SHP77 treated with DMSO at 0.1 percent for 48 hours (cell line): ENCODE measurements at places on chromosomes 6 and 20.

DNA sequence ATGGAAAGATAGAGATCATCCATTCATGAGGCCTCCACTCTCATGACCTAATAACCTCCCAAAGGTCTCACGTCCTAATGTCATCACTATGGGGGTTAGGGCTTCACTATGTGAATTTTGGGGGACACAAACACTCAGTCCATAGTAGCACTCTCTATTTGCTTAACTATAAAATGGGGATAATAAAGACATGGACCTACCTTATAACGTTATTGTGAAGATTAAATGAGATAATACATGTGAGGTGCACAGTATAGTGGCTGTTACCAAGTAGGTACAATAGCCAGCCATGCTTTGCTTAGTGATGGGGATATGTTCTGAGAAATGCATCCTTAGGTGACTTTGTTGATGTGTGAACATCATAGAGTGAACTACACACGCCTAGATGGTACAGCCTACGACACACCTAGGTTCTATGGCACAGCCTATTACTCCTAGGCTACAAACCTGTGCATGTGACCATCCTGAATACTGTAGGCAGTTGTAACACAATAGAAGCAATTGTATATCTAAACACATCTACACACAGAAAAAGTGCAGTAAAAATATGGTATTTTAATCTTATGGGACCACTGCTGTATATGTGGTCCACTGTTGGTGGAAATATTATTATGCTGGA, 39.7 kb downstream of the PPP1R14C start:
- DNase-seq, result no peak

- no peak for DNase-seq
Observed at GRCh38 chr6:71248306-71248765, 40.3 kb upstream of the OGFRL1 start.

DNA sequence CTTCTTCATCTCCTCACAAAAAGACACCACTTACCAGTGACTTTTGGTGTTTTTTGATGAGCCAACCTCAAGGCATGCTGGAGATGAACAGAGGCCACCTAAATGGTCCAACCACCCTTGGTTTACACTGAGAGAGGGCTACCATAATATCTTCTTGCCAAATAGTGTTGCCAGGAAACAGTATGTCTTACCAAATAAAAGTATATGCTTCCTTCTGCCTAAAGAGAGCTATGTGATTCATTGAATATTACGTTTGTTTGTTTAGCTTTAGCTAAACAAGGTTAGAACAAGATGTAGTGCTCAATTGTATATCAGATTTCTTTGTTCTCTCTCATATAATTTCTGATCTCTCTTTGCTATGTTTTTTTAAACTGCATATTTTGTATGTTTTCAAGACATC, 40.6 kb upstream of the BMP6 start:
- no peak for DNase-seq

GRCh38 chr6:54070025-54070424, 41.2 kb upstream of the MLIP start:
- no peak for DNase-seq

- no peak for DNase-seq
Observed at GRCh38 chr6:149628875-149629510, 19.5 kb downstream of the KATNA1 start.

DNA sequence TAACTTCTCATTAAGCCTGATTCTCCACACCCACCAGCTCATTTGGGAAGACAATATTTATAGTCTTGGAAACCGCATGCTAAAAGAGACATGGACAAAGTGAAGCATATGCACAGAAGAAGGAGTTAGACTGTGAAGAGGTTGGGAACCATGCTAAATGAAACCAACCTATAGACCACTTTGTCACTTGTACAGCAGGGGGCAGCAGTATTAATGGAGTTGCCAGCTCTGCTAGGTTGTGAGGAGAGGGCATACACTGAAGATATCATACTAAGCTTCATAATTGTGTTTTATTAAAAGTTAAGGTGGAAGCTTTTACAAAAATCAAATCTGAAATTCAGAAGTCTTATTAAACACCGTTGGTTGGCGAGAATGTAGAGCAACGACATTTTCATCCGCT, 38.3 kb upstream of the HMGCLL1 start:
- no peak for DNase-seq

- DNase-seq, result no peak
Observed at GRCh38 chr6:152563177-152563576, 74.0 kb downstream of the SYNE1 start.

DNA sequence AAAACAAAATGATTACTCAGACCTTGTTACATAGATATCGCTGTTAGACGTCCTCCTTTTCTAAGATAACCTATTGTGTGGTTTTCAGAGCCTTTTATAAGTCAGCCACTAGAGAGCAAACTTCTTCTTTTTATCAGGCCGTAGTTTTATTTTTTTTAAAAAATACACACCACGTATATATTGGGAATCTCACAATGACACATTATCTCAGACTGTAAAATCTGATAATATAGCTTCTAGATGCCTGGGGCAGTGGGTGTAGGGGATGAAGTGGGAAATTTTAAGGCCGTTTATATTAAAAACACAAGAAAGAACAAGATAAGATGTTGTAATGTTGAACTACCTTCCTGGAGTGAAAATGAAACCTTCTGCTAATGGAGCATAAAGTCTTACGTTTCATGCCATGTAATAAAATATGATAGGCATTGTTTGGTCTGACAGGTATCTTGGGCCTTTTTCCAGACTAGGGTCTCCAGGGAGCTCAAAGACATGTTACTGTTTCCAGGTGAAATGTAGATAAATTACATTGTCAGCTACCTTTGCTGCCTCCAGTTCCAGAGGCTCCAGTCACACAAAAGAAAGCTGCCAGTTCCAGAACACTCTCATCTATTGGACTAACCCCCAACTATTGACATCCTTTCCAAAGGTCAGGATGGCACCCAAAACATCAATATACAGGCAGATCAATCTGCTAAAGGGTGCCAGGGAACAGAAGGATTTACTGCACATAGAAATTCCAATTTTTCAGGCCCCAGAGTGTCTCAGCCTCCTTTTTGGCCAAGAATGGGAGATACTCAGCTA, 130.2 kb upstream of the AKIRIN2 start:
- peak; percentile 53 for DNase-seq

- DNase-seq, result no peak
Observed at GRCh38 chr6:120211955-120212792, 862.6 kb upstream of the MAN1A1 start.

GRCh38 chr6:135996668-135997067, 145.2 kb downstream of the PDE7B start:
- DNase-seq, result no peak

DNA sequence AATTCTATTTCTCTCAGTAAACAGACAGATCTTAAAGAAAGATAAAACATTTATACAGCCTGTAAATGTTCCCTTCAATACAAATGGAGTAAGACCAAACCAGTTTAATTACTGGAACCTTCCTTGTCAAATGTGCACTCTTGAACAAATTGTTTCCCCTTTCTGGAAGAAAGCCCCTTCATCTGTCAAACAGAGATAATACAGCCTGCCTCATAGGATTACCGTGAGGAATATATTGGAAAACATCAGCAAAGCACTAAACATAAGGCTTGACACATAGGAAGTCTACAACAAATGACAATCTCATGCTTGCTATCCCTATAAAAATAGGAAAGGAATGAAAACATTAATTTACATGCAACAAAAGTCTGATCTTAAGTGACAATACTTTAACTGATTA, 173.8 kb downstream of the PTPRK start:
- no peak for DNase-seq

GRCh38 chr6:170298688-170299087, 7.8 kb upstream of the DLL1 start:
- no peak for DNase-seq

- DNase-seq, result no peak
Observed at GRCh38 chr6:31267651-31268368, 4.1 kb downstream of the HLA-C start.

DNA sequence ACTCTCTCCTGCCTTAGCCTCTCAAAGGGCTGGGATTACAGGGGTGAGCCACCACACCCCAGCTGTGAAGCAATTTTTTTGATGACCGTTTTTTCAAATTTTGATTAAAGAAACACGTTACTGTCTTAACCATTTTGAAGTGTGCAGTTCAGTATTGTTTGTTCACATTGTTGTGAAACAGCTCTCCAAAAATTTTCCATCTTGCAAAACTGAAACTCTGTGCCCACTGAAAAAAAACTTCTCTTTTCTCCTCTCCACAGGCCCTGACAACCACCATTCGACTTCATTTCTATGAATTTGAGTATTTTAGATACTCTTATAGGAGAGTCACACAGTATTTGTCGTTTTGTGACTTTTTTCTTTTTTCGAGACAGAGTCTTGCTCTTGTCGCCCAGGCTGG, 53.9 kb downstream of the ECT2L start:
- no peak for DNase-seq

DNA sequence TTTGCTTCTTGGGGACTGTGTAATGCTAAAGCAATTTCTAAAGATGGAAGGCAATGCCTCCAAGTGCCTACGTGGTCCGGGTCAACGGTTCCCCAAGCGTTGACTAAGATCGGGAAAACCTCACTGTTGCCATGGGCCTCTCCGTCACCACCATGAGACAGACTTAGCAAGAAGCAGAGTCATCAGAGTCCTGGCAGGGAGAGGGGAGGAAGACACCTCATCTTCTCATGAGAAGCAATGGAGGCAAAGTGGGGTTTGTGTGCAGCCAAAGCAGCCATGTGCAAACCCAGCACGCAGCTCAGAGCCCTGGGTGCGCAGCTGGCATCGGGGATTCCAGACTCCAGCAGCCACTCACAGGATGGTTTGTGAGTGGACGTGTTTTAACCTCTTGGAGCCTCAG, 111.4 kb downstream of the SYNDIG1 start:
- no peak for DNase-seq

- no peak for DNase-seq
Observed at GRCh38 chr6:160260367-160260766, 1.7 kb upstream of the SLC22A2 start.

DNA sequence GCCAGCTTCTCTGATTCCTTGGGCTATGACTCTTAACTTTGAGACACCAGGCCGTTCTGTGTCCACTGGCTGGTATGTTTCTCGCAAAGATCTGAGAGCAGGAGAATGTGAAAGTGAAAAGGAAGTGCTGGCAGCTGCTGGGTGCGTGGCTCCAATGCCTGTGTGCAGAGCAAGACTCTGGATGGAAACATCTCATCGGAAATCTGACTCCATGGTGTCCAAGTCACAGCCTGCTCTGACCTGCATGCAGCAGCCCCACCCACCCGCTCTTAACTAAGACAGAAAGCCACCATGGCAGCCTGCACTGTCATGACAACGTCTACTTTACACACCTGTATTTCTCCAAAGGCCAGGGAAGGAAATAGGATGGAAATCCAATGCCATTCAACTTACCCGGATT, 66.3 kb upstream of the MPC1 start:
- DNase-seq, result no peak

DNA sequence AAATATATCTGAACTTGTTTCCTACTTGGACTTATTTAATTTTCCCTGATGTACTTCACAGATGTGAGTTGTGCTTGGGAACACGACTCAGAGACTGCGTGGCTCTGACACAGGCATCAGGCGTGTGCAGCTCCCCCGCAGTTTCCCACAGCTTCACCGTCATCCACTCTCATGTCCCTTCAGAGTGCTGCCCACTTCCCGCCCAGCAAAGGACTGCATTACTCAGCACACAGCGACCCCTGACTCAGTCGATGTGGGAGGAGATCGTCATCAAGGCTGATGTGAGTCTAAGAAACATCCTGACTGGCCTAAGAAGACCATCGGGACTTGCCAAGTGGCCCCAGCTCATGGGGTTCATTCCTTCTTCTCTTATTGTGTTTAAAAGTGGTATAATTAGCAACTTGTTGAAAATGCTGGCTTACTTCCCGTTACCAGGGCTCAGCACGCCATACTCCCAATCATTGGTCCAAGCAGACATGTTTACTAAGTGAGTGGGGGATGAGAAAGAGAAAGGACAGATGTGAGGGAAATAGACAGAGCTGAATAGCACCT, 539.4 kb upstream of the JARID2 start:
- no peak for DNase-seq

GRCh38 chr6:157741321-157741947, 81.6 kb upstream of the SNX9 start:
- DNase-seq, result no peak

DNA sequence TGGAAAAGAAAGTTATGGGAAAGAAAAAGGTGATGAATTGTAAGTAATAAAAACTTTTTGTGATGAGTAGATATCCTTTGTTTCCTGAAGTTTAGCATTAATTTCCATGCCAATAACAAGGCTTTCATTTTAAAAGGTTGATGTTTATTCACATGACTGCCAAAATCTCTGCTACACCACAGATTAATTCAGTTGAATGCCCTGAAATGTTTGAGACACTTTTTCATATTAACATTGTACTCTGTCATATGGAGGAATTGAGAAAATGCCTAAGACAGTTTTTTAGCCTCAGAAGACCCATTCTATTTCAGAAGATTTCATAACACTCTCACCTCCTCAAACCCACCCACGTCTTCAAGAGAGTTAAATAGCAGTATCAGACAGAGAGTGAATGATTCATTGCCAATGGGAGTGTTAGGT, 115.5 kb downstream of the ADGRG6 start:
- DNase-seq, result no peak

DNA sequence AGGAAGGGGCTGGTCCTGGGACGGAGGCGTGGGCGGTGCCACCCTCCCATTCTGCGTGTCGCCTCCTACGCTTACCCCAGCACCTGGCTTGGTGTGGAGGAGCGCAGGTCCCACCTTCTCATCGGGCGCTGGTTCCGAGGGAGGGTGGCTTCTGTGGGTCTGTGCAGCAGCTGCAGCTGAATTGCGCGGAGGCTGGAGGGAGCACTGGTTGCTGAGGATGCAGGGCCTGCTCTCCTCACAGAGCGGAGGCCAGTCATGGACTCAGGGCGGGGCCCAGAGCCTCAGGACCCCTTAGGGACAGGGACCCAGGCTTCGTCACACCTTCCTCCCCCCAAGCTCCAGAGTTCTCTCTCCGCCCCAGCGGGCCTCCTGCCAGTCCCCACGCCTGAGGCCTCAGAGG, 127.8 kb upstream of the MAP3K4 start:
- no peak for DNase-seq

GRCh38 chr6:109457562-109457996, 2.0 kb upstream of the MICAL1 start:
- DNase-seq, result no peak

- no peak for DNase-seq
Observed at GRCh38 chr6:90204327-90205056, 92.2 kb downstream of the BACH2 start.

DNA sequence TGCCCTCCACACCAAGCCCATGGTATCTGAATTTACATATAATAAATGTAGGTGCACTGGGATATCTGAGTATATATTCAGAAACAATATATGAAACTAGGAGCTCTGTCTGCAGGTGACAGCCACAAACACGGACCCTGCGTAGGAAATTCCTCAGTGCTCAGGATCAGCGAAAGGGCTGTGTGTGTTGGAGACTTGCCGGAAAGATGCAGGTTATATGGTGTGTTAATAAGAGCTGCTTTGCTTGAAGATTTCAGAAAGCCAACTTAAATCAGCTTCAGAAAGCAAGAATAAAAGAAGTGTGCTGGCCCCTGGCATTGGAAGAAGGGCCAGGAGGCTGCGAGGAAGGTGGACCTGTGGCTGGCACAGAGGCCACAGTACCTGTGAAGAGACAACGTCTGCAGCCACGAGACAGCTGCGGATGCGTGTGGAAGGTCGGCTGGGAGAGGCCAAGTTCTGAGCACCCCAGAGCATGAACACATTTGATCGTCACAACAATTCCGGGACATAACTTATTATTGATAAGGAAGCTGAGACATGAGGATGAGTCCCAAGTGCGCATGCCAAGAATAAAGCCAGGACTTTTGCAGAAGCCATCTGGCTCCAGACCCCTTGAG, 183.2 kb downstream of the DLL1 start:
- DNase-seq, result no peak

GRCh38 chr6:159806021-159806458, 6.0 kb downstream of the PNLDC1 start:
- no peak for DNase-seq
